ENCODE measurements at places on chromosomes 7 and 10.
A peak's percentile ranks its signal among the peaks of the same experiment; 100 is the strongest.

DNA sequence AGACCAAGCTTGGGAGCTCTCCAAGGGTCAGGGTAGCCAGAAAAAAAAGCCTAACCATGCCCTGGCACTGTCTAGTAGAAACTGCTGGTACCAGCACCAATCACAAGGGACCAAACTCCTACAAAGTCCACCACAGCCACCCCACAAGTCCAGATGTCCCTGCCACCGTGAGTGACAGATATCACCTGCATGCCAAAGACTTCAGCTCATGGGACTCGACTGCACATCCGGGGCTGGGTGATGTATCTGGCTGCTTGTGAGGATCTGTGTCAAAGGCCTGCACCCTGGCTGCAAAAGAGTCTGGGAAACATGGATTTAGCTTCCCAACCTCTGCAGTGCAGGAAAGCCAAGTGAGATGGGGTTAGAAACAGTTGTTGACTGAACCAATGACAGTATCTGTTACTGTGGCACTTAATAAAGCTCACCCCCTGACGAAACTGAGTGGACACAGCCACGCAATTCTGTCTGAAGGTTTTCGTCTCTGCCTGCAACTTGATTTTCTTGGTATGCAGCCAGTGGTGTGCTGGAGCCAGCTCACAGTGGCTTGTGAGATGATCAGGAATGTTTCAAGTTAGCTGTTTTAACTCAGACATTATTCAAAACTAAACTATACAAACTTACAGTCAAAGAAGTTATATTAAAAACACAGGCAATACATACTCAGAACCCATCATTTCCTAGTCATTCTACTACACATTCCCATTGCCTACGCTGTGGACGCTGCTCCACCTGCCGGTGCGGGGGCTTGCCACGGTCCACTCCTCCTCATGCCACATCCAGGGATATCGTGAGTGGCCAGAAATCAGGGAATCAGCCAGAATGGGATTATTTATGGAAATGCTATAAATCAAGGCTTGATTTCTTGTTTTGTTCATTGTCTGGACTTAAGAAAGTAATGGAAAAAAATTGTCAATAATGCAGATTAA lies 9.2 kb downstream of the ZNF488 start:
- no peak overlapping the region for H3K4me3 ChIP-seq
- H3K36me3 ChIP-seq: no peaks in the 10 kb centered on the region
- H3K27ac ChIP-seq: no peak overlapping the region
- peaks cover 6% of the 10 kb centered on the region for H3K4me1 ChIP-seq
- DNase-seq: peak; percentile 8

DNA sequence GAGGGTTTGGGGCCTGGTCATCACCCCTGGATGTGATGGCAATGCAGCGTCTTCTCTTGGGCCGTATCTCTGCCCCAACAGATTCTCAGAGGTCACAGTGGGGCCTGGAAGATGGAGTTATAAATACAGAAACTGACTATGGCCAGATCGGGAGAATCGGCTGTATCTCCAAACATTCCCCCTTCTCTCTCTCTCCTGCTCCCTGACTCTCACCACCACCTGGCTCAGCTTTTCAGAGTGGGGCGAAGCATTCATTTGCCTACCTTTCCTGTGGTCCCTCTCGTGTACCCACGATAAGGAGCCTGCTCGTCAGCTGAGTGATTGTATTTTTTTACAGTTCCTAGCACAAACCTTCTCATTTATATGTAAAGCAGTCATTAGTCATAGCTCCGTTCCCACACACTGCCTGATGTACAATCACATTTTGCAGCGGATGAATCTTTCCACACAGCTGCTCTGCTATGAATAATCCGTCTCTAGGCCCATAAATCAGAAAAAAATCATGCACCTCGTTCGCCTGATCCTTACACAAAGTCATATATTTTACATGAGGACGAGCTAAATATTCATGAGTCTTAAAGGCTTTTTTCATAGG lies 23.2 kb upstream of the BTRC start:
- H3K36me3 ChIP-seq: peaks cover 5% of the 10 kb centered on the region
- no peak for DNase-seq
- H3K4me1 ChIP-seq: no peaks in the 10 kb centered on the region
- H3K4me3 ChIP-seq: no peak overlapping the region
- no peak overlapping the region for H3K27ac ChIP-seq
- no peaks in the 10 kb centered on the region for H3K27me3 ChIP-seq

- H3K4me1 ChIP-seq: no peaks in the 10 kb centered on the region
- H3K27ac ChIP-seq: no peak within 1 kb of the TSS
- no peaks in the 10 kb centered on the region for H3K27me3 ChIP-seq
- peaks cover 7% of the 10 kb centered on the region for H3K36me3 ChIP-seq
- H3K4me3 ChIP-seq: peak within 1 kb of the TSS; percentile 86
- DNase-seq: peak; percentile 85
These were observed at the start of gene ARPC1B for GRCh38 chr7:99374111-99375064. TSS of gene ARPC1B (plus strand) at chr7:99374730. CDS start at chr7:99385715, 10,985 bp downstream.

DNA sequence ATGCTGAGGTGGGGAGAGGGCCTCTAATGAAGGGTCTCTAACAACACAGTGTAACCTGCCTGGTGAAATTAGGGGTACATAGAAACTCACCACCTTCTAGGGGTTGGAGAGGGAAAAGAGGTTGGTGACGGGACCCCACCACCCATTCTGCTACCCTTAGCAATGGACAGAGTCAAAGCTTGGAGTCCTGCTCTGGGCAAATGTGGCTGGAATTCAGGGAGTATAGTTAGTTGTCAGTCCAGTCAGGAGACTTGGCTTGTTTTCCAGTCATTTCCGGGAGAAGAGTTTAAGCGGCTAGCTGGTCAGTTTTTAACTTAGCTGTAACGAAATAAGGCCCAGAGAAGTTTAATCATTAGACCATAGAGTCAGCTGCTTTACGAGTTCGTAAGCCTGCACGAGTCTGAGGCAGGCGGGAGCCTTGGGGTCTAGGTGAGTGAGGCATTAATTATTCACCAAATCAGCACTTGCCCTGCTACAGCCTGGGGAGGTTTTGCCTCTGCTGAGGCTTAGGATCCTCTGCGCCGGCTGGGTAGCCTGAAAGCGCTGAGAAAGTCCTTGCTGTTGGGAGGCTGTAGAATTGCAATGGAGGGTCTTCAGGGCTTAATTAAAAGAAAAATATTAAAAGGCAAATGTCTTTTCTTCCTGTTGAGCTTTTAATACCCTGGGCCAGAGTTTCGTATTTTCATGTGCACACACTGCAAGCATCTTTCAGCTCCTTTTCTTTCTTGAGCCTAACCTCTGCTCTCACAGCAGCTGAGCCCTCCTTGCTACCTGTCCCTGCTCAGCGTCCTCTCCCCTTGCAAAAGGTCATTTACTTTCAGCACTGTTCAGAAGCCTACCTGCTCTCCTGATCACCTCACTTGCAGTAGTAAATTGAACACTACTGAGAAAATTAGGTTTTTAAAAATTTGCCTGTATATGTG lies 1.5 kb upstream of the LAMB1 start:
- peak overlapping the region; percentile 88 for H3K4me3 ChIP-seq
- no peaks in the 10 kb centered on the region for H3K4me1 ChIP-seq
- DNase-seq: peak; percentile 45
- peaks cover 4% of the 10 kb centered on the region for H3K36me3 ChIP-seq
- no peak overlapping the region for H3K27ac ChIP-seq
